GM12892 (cell line): ENCODE measurements at places on chromosomes 3 and 15.

DNA sequence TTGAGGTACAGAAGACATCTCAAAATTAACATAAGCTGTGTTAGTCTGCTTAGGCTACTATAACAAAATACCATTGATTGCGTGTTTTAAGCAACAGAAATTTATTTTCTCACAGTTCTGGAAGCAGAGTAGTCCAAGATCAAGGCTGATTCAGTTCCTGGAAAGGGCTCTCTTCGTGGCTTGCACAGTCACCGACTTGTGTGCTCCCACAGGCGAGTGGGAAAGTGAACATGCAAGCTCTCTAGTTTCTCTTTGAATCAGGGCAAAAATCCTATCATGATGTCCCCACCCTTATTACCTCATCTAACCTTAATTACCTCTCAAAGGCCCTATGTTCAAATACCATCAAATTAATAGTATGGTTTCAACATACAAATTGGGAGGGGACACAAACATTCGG lies 505.9 kb downstream of the ZIC1 start:
- no peak for DNase-seq

DNA sequence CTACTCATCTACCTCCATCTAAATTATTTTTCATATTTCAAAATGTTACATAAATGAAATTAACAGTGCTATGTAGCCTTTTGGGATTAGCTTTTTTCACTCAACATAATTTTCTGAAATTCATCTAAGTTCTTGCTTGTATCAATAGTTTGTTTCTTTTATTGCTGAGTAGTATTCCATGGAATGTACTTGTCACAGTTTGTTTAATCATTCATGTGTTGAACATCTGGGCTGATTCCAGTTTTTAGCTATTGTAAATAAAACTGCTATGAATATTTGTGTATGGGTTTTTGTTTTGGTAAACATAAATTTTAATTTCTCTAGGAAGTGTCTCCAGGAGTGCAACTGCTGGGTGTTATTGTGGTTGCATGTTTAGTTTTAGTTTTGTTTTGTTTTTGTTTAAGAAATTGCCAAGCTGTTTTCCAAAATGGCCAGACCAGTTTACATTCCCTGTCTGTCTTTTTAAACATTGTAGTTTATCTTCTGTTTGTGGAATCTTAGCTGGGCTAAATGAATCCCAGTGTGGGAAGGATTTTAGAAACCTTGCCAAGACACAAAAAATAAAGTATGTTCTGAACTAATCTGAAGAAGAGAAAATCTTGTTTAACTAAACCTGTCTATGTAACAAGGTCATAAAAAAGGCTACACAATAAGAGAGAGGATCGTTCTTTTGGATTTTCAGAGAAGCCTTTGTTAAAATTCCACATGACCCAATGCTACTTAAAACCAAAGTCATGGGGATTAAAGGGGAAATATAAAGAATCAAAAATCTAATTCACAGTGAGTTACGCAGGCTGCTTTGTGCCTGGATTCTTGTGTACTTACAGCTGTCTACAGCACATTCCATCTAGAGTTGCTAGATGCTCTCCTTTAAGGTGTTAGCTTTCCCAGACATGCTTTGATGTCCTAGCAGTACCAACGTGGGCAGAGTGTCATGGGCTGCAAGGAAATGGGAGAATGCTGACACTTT lies 129.2 kb upstream of the SUCLG2 start:
- no peak for DNase-seq

DNA sequence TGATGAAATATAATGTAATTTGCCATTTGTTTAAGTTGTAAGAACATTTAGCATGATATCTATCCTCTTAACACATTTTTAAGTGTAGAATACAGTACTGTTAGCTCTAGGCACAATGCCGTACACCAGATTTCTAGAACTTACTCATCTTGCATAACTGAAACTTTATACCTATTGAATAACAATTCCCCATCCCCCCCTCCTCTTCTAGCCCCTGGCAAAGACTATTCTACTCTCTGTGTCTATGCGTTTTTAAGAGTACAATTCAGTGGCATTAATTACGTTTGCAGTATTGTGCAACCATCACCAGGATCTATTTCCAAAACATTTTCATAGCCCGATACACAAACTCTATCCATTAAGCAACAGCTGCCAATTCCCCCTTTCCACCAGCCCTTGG lies 261.7 kb downstream of the PLOD2 start:
- no peak for DNase-seq

DNA sequence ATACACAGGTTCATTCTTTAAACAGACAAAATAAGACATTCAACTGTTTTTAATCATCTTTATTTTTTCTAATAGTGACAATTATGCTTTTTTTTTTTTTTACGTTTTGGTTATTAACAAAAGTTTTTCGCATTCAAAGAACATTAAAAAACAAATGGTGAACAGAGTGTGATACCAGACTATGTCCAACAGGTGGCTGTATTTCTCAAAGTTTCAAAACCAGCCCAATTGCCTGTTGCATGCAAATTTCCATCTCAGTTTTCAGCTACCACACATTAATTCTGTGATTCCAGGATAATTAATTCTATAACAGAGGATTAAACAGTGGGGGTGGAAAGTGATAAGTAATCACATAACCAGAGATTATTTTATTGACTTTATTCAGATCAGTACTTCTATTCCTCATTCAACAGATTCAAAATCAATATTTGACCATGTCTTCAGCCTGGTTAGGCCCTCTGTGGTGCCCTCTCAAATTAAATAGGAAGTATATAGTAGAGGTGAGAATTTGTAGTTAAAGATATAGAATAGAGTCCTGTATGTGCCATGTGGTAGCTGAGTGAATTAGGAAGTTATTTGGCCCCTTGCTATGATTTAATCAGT lies 122.2 kb upstream of the DCBLD2 start:
- no peak for DNase-seq

DNA sequence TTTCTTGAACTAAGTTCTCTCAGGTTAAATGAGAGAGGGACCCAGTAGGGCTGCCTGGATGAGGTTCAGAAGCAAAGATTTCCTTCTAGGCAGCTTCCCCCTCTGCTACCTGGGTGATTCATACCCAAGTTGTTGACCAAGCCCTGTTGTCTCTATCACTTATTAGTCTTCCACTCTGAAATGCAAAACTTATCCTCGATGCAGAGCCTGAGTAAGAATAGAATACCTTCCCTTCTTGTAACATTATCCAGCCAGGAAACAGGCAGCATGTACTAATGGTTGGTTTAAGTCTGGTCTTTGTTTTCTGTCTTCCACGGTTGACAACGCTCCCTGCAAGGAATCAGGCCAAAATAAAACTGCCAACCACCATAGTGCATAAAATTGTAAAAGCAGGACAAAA lies 377.3 kb downstream of the MECOM start:
- DNase-seq: no peak

GRCh38 chr3:125075738-125076137 lies 19.9 kb upstream of the HEG1 start:
- DNase-seq: no peak

DNA sequence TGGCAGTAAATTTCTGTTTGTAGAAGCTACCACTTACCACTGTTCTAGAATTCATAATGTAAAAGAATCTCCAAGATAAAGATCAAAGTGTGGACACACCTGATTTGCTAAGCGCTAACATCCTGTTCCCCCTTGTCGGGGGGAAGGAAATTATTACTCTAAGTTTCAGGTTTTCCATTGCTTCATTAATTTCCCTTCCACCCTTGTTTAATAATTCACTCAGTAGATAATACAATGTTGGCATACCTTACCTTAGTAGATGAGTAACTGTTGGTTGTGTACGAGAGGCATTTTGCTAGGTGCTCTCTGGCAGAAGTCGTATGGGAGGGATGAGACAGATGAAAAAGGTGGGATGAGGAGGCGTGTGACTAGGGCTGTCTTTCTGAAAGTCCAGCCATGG lies 641.2 kb upstream of the ARRDC4 start:
- no peak for DNase-seq

- no peak for DNase-seq
These were observed 572.4 kb upstream of the PPP2R3A start for GRCh38 chr3:135393159-135393558.

- DNase-seq: no peak
These were observed 35.1 kb downstream of the SLMAP start for GRCh38 chr3:57791245-57791644.

- no peak for DNase-seq
These were observed 5.6 kb downstream of the RTP3 start for GRCh38 chr3:46503200-46503874.

- no peak for DNase-seq
These were observed 532 bp upstream of the SELENOT start for GRCh38 chr3:150602426-150603152.

GRCh38 chr15:20645956-20646355 lies 104.4 kb upstream of the GOLGA6L6 start:
- no peak for DNase-seq

GRCh38 chr3:146750196-146750595 lies 145.1 kb upstream of the PLSCR5 start:
- no peak for DNase-seq

GRCh38 chr3:49030321-49030720 lies 1.1 kb upstream of the IMPDH2 start:
- no peak for DNase-seq

DNA sequence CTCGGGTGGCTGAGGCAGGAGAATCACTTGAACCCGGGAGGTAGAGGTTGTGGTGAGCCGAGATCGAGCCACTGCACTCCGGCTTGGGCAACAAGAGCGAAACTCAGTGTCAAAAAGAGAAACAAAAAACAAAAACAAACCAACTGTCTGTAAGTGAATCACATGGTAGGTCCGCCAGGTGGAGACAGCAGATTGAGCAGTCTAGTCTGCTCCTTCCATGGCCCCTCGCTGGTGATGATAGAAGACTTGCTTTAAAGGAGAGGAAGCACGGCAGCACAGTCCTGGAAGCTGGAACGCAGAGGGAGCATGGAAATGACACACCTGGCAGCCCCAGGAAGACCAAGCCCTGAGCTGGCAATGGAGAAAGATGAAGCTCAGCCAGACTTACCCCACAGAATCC lies 31.4 kb upstream of the MGLL start:
- DNase-seq: no peak

DNA sequence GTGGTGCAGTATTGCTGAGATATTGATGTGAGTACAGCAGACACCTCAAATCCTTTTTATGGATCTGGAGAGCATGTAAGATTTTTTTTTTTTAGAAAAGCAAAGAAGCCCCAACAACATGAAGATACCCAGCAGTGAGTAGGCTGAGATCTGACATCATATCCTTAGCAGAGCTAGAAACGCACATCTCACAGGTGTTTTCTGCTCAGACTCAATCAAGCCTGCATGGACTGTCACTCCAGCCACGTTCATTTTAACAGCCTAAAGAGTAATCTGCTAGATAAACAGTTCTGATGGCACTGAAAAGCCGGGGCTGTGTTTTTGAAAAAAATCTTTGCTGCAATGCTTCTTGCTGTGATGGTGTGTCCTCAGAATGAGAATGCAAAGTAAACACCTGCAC lies 544.2 kb downstream of the FGF12 start:
- DNase-seq: no peak

DNA sequence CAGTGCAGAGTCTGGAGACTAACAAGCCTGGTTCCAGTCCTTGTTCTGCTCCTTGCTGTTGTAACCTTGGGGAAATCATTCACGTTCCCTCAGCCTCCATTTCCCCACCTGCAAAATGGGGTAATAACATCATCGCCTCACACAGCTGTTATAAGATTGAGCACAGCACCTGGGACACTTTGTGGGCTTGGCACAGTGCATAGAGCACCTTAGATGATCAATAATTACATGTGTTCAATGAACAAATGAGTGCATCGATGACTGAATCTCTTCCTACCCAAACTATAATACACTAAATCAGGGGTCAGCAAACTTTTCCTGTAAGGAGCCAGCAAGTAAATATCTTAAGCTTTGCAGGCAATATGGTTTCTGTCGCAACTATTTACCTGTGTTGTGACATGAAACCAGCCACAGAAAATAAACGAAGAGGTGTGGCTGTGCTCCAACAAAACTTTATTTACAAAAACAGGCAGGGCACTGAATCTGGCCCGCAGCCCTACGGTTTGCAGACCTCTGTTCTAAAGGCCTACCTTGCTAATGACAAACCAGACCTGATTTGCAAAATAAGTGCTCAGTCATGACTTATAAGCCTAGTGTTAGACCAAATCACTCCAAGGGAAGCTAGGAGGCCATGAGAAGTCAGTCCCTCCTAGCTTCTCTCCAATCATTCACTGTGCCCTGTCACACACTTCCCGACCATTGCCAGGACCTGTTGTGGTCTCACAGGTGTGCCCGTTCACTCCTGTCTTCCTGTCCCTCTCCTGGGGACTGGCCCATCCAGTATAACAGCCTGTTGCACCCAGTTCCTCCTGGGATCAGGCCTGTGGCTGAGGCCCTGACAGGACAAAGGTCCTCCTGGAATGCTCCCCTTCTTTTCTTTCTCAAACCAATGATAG lies 149.4 kb upstream of the WNT5A start:
- no peak for DNase-seq

GRCh38 chr15:39512643-39513042 lies 68.2 kb upstream of the THBS1 start:
- no peak for DNase-seq

GRCh38 chr3:126371096-126371705 lies 14.0 kb upstream of the KLF15 start:
- DNase-seq: no peak

DNA sequence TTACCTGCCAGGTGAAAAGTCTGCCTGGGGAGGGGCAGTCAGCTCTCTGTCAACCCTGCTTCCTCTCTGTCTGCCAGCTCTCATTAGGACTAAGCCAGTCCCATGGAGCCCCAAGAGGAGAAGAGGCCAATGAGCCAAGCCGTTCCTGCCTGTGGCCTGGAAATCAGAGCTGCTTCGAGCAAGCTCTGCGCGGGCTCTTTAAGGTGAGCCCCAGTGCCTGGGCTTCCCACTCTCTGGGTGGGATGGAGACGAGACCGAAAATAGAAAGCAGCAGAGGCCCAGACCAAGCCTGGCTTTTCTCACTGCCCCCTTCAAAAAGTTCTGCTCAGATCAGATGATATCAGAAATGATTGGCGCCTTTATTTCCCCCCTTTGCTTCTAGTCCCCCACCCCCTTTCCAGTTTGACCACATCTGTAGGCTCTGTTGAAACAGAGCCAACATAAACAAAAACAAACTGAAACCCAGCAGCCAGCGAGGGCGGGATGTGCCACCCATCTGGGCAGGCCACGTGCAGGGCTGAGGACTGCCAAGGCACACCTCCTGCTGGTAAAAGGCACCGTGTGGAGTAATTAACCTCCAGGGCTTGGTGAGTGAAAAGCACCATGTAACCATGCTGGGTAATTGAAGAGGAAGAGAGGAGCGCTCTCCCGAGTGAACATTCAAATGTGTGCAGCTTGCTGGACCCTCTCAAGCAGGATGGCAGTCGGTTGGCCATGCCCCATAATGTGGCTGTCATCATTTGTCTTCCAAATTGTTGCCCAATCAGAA lies 471.0 kb upstream of the PROK2 start:
- DNase-seq: no peak
